ENCODE measurements at places on chromosomes 3 and 15.

DNA sequence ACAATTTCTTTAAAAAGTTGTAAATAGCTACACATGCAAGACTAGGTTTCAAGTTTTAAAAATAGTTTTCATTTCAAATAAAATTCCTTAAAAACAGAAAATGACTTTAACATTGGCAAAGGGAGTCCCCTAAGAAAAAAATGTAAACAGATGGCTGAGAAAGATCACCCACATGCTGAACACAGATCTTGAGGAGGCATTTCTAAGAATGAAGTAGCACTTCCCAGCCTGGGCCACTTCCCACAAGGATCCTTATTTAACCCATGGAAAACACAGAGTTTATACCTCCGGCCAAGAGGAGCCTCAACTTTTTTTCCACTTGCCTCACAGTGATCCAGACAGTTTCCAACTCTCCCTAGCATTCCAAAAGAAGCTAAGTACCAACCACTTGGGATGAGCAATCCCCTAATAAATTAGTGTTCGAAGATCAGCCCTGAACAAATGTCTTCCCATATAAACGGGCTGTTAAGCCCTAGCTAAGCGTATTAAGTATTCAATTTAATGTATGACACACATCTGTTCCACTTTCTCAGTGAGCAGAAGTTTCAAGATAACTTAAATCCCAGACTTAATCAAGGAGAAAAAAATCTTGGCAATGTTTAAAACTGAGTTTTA lies 61.4 kb downstream of the GADL1 start:
- no peak for DNase-seq

- DNase-seq: no peak
Observed at GRCh38 chr3:129184396-129184657, 631 bp upstream of the CNBP start.

DNA sequence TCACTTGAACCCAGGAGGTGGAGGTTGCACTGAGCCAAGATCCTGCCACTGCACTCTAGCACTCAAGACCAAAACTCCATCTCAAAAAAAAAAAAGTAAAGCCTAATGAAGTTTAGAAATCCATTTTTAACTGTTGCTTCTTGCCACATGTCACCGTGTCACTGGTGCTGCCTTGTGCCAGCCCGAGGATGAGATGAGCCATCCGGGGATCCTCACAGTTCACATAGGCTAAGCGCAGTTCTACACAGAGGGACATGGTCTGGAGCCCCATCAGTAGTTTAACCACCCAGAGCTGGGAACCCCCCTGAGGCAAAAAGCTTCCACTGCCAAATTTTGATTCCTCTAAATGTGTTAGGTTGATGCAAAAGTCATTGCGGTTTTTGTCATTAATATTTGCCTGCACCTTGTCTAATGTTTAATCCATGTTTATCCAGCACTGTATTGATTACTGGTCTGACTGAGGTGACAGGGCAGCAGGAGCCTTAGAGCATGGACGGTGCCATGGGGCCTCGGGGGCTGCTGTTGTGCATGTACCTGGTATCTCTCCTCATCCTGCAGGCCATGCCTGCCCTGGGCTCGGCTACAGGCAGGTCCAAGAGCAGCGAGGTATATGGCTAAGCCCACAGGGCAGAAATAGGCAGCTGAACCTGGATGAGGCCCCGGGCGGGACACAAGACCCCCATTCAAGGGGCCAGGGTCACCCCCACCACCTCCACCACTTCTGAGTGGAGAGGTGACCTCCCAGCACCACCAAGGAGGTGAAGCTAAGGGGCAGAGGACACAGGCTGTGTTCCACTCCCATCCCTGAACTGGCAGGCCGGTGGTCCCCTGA lies at the start of gene ITIH1:
TSS of gene ITIH1 (plus strand) at position 473 of the 832 bp plus-strand sequence. CDS start at position 490, 17 bp downstream.
- DNase-seq: no peak

DNA sequence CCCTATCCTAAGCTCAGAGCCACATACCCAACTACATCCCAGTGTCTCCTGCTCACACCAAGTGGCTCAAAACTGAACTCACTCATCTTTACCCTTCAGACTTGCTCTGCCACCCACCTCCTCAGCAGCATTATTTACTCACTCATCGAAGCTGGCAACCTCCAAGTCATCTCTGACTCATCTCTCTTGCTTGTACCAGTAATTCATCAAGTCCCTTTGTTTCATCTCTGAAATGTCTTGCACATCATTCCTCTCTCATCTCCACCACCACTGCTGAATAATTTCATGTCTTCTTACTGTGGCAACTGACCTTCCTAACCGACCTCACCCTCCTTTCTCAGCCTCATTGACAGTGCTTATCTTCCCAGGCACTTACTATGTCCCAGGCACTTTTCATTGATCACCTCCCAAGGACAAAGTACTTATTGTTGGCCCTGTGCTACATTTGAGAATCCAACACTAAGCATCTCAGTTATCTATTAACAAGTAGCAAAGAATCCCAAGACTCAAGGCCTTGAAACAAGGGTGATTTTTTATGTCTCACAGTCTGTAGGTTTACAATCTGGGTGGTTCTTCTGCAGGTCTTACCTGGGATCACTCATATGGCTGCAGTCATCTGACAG lies 82.0 kb downstream of the MRPL46 start:
- DNase-seq: no peak

DNA sequence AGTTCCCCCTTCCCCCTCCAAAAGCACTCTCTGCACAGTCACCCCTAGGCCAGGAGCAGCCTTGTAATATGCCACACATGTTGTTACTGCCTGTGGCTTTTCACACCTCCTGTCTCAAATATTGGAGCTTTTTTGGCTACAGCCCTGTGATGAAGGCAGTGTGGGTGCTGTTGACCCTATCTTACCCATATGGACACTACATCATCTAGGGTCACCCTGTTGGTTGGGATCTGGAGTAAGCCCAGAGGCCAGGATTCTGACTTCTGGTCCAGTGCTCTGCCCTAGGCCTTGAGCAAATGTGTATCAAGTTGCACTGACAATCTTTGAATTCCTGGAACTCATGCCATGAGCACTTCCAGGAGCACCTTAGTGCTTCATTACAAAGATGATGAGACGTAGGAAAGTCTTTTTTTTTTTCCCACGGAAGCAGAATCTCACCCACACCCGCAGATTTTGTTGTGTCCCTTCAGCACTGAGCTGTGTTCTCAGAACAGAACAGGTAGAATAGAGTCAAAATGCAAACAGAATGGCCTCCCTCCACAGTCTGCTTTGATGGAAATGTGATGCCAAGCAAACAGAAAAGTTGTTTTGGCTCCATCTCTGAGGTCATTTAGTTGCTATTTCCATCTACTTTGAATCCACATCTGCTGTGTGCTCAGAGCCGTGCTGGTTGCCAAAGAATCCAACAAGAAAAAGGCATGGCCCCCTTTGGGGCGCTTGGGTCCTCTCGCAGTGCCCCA lies 49.6 kb downstream of the SMAD3 start:
- DNase-seq: no peak

- no peak for DNase-seq
Observed at GRCh38 chr3:195185583-195185982, 85.4 kb downstream of the XXYLT1 start.

- DNase-seq: peak; percentile 17
Observed at GRCh38 chr3:25423780-25424588, 4.1 kb upstream of the RARB start.

DNA sequence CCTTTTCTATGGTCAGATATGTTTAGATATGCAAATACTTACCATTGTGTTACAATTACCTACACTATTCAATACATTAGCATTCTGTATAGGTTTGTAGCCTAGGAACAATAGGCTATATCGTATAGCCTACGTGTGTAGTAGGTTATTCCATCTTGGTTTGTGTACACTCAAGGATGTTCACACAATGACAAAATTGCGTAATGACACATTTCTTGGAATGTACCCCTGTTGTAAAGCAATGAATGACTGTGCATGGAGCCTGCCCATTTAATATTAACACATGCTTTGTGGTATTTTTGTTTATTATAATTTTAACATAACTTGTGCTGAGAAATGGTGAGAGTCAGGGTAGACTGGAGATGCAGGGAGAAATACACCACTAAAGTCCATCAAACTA lies 154.9 kb downstream of the LEKR1 start:
- no peak for DNase-seq

DNA sequence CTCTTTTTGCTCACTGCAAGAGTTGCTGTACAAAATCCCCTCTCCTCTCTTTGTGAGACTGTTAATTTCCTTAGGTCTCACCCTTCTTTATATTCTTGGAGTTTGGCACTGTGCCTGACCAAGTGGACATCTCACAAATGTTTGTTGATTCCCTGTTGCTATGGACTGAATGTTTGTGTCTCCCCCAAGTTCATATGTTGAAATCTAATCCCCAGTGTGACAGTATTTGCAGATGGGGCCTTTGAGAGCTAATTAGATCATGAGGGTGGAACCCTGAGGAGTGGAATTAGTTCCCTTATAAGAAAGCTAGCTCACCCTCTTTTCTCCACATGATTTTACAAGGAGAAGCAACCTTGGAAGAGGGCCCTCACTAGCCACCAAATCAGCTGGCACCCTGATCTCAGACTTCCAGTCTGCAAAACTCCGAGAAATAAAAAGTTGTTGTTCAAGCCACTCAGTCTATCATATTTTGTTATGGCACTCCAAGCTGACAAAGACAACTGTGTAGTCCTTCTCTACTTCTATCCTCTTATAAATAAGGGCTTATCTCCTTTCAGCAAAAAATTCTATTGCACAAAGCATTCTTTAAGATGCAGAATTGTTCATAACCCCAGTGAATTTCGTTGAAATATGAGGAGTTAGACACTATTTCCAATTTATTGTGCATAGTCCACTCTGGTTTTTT lies 65.5 kb upstream of the NPHP3 start:
- peak; percentile 50 for DNase-seq

DNA sequence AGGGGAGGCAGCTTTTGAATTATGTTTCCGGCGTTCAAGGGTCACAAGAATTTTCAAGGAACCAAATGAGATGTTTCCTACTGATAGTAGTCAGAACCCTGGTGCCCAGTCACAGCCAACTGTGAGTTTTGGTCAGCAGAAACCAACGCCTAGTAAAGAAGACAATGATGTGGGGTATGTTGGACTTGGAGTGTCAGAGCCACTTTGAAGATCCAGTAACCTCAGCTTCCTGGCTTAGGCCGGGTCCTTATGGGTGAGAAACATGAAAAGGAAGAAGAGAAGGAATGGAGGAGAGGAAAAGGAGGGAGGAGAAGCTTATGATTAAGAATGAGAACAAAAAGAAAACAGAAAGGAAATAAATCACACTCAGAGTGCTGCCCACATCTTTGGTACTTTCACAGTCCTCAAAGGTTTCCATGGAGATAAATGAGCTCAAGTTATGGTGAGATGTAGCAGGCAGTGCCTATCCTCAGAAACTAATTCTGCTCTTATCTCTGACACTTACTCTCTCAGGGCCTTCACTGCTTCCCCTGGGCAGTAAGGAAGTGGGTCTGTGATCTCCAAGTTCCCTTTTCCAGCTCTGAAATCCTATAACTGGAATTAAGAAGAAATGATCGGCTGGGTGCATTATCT lies 2.0 kb upstream of the MCF2L2 start:
- DNase-seq: no peak

- no peak for DNase-seq
Observed at GRCh38 chr3:138222942-138223287, 35.8 kb downstream of the ARMC8 start.

GRCh38 chr3:37295925-37296324 lies 121.5 kb upstream of the LRRFIP2 start:
- DNase-seq: no peak

DNA sequence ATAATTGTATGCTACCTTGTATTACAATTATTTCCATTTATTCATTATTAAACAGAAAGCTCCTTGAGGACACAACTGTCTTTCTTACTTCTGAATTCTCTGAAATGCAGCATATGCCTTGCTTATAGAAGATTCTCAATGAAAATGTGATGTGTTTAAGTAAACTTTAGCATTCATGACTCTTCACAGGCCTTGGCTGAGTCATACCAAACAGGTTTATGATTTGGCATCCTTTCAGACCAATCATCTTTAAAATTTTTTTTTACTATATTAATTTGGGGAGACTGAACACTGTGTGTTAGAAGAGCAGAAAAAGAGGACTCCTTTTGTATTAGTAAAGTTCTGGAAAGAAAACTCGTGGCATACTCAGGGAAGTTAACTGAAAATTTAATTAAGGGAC lies 6.4 kb upstream of the GALK2 start:
- no peak for DNase-seq

DNA sequence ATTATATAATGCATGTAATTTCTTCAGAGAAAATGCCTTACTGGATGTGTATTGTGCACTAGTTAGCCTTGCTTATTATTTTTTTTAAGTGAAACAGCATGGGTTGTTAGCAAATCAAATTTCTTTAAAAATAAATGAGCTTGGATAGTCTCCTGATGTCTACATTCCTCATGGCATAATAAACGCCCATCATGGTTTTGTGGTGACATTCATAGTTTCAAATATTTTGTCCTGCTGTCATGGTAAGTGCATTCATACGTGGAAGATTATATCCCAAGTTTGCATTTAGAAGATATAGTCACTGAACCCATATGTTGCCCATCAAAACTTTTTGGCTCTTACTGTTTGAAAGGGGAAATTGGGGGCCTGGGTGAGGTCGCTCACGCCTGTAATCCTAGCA lies 130.7 kb downstream of the ALCAM start:
- DNase-seq: no peak

- no peak for DNase-seq
Observed at GRCh38 chr3:20773320-20773984, 587.4 kb upstream of the SGO1 start.

DNA sequence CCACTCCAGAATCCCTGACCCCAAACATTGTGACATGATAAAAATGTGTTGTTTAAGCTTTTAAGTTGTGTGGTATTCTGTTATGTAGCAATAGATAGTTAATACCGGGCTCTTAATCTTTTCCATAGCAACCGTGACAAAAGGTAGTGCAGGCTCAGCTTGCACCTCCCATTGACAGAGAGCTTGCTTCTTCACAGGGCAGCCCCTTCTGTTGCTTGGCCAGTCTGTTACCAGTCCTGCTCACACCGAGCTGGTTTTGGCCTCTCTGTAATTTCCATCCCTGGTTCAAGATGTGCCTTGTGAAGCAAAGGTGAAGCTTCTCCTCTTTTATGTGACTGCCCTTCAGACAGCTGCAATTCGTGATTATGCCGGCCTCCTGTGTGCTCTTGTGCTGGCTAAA lies 86.9 kb downstream of the CRYGS start:
- no peak for DNase-seq

DNA sequence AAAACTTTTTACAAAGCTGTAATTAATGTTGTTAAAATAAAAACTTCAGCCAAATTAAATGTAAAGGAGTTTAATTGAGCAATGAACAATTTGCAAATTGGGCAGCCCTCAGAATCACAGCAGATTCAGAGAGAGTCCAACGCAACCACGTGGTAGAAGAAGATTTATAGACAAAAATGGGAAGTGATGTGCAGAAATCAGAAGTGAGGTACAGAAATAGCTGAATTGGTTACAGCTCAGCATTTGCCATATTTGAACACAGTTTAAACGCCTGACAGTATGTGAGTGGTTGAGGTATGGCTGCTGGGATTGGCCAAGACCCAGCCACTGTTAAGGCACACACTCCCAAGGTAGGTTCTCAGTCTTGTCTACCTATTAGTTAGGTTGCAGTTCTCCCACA lies 14.4 kb upstream of the PLA2G4D start:
- DNase-seq: no peak

DNA sequence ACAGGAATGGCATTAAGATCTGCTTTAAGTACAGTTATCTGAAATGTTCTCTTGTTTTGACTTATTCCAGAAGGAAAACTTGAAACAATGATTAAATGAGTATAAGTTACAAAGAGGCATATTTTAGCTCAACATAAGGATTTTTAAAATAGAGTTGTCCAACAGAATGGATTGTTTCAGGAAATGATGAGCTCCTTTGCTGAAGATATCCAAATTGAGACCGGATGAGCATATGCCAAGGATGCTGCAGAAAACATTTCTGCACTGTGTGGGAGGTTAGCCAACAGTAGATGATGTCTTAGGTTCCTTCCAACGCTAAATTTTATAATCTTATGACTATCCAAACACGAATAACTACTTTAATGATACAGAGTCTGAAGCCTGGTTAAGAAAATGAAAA lies 226.5 kb upstream of the NANOGP8 start:
- no peak for DNase-seq

Measured in eye (tissue), 1 donor.